ENCODE measurements at places on chromosomes 2 and 18.

- no peak for DNase-seq
Observed at GRCh38 chr2:155215037-155215707, 516.7 kb downstream of the KCNJ3 start.

GRCh38 chr2:184304006-184304405 lies 294.3 kb upstream of the ZNF804A start:
- no peak for DNase-seq

DNA sequence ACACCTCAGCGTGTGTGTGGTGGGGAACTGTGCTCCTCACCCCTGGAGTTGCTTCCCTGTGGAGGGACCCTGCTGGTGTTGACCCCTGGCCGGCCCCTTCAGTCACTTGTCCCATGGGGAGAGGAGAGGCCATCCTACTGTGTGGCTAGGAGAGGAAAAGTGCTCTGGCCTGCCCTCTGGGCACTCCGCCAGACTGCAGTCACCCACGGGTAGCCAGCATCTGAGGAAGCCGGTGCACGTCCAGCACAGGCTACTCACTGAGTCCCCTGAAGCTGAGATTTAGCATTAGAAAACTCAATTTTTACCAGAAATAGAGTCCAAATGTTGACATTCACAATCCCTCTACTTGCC lies 211.5 kb upstream of the RAB6C start:
- no peak for DNase-seq

- DNase-seq = no peak
Observed at GRCh38 chr2:79446313-79446712, 66.5 kb upstream of the CTNNA2 start.

DNA sequence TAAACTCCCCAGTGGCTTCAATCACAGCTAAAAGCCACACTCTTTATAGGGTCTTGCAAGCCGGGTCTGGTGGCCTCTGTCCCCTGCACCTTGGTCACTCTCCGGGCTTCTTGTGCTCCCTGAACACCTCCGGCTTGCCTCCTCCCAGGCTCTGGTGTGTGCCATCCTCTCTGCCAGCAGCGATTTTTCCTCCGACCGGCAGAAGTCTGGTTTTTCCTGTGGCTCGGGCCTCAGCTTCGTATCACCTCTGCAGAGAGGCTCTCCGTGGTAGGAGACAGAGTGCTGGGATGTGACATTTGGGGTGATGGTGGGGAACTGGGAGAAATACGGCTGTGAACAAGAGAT lies 58.8 kb upstream of the HPCAL1 start:
- no peak for DNase-seq

- DNase-seq = no peak
Observed at GRCh38 chr18:79819064-79819967, 21.6 kb downstream of the KCNG2 start.

GRCh38 chr2:3309496-3310355 lies 67.9 kb downstream of the EIPR1 start:
- DNase-seq = no peak

- no peak for DNase-seq
Observed at GRCh38 chr2:162002623-162003235, 71.3 kb downstream of the DPP4 start.

GRCh38 chr2:80169811-80170594 lies 134.5 kb downstream of the LRRTM1 start:
- DNase-seq = no peak

DNA sequence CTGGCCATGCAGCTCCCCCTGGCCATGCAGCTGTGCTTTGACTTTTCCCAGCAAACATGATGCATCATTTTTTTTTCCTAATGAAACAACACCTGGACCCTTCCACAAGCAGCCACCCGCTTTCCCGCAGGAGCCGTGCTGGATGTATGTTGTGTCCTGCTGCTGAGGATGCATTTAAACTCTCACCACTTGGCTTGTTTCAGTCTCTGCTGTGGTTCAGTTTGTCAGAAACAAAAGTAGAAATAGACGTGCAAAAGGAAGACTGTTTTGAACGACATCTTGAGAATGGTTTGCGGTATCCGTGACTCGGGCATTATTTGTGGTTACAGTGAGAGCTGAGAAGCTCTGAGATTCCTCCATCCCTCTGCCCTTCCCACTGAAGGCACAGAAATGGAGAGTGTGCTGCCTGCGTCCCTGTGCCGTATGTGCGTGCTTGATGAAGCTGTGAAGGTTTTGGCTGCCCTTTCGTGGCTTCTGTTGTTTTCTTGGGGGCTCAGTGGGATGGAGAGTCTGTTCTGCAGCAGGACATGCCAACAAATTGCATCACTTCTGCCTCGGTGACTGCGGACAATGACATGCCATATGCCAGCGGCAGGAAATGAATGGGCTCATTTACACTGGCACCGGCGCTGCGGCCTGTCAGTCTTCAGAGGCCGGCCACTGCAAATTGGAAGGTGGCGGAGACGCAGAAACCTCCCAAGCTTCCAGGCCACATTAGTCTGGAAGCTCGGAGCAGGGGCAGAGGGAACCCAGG lies 417.7 kb upstream of the SALL3 start:
- no peak for DNase-seq

GRCh38 chr2:227818675-227819397 lies 5.2 kb downstream of the CCL20 start:
- peak; percentile 34 for DNase-seq

- DNase-seq = no peak
Observed at GRCh38 chr2:234218266-234219045, 168.0 kb downstream of the SPP2 start.

DNA sequence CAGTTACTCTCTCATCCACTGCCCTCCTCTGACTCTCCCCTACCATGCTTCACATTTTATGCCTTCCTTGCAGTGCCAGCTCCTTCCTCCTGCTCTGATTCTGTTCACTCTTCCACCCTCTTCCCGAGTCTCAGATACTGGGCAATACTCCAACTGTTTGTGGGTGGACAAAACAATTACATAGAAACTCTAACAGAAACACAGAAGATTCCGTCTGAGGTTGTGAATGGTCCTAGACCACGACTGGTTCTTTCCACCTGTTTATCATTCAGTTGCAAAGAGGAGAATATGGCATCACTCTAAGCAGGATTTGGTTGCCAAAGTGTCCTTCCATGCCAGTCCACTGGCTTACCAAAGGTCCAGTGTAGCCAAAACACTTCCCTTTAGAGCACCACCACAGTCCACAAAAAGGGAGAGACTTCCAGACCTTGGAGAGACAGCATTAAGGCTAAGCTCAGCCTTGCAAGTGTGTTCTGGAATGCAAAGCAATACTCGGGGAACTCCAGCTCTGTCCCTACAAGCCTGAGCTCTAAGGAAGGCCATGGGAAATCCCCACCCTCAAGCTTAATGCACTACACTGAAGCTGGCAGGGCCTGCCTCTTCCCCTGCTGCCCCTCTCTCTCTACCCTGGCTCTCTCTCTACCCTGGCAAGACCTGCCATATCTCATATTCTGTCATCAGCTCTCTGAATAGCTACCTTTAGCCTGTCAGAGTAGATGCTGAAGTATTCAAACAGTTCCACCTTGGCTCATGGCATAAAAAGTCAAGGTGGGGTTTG lies 33.6 kb upstream of the RND3 start:
- DNase-seq = no peak

GRCh38 chr2:189552991-189553404 lies 27.6 kb downstream of the SLC40A1 start:
- DNase-seq = no peak

GRCh38 chr2:121382744-121383143 lies 97.7 kb upstream of the TFCP2L1 start:
- no peak for DNase-seq

DNA sequence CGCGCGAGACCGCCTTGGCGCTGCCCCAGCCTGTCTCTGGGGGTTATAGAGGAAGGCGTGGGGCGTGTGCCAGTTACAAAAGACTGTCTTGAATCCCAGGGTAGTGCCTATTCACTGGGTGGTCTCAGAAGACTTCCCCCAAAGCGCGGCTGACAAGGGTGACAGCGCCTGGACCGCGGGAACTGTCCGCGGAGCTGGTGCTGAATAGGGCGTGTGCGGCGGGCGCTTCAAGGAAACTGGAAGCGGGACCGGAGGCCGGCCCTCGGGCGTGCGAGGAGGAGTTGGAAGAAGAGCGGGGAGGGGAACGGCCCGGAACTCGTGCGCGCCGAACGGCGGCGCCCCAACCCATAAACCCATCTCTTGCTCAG lies 2.3 kb downstream of the EGR4 start:
- no peak for DNase-seq

DNA sequence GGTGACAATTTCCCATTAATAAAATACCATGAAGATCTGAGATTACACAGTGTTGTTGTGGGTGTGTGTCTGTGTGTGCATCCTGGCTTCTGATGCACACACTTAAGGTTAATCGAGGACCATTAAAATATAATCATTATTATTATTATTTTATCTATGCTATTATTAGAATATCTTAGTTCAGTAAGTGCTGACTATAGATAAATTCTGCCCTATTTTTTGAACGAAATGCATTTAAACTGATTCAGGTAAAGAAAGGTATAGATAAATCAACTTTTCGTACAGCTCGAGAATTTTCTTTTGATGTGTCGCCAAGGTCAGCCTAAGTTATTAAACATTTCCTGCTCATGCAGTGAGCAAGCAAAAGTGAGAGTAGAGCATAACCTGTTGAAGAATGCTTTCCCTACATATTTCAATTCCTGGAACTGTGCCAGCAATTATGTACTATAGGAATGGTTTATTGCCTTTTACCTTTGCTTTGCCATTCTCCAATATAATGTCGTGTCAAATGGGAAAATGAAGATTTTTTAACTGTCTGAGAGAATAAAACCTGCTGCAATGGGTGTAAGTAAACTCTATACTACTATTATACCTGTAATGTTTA lies 25.8 kb downstream of the KCNJ3 start:
- no peak for DNase-seq

DNA sequence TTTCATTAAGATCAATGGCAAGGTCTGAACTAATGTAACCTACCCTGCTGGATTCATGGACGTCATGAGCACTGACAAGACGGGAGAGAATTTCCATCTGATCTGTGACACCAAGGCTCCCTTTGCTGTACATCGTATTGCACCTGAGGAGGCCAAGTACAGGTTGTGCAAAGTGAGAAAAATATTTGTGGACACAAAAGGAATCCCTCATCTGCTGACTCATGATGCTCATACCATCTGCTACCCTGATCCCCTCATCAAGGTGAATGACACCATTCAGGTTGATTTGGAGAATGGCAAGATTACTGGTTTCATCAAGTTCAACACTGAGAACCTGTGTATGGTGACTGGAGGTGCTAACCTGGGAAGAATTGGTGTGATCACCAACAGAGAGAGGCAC lies 82.3 kb upstream of the NDUFV2 start:
- no peak for DNase-seq

DNA sequence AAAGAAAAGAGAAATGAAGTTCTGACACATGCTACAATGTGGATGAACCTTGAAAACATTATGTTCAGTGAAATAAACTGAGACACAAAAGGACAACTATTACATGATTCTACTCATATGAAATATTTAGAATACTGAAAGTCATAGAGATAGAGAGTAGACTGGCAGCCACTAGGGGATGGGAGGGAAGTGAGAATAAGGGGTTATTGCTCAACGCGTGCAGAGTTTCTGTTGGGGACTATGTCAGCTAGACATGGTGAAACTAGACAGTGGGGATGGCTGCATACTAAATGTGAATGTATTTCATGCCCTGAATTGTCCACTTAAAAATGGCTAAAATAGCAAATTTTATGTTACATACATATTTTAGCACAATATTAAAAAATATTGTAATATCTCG lies 108.7 kb upstream of the ATL2 start:
- no peak for DNase-seq

DNA sequence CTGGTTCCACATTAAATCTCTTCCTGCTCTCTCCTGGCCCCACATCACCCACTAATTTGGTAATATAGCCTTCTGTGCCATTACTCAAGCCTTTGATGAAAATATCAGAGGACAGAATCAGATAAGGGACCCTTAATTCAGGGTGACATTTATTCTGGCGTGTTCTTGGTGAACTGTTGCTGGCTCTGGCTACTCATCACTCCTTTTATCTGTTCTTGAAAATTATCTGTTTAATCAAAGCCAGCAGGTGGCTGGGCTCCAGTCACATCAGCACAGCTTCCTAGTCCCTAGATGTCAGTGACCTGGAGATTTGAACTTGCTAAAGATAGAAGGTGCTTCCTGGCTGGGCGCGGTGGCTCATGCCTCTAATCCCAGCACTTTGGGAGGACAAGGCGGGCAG lies 26.9 kb upstream of the SLC35F6 start:
- no peak for DNase-seq

GRCh38 chr18:7683753-7684152 lies 116.6 kb downstream of the PTPRM start:
- no peak for DNase-seq

GRCh38 chr2:65436169-65436823 lies 3.9 kb upstream of the SPRED2 start:
- DNase-seq = peak; percentile 71

DNA sequence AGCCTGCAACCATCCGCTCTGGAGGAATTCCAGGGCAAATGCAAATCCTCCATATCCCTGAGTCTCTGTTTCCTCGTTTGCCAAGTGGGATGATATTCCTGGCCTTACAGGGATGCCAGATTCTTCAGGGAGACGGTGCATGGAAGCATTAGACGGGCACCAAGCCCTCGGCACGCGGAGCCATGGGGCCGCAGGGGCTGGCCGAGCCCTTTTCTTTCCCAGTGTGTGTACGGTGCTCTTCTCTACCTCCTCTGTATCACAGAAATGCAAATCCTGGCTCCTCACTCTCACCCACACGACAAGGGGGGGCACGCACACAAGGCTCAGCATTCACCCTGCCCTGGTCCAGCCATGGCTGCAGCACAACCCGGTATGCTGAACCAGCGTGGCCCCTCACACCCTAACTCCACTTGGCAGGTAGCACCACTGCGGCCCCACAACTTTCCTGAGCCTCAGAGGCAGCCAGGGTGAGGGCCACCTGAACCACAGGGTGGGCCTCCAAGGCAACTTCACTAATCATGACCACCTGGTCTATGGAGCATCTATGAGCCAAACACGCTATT lies 64.1 kb upstream of the SALL3 start:
- DNase-seq = no peak

DNA sequence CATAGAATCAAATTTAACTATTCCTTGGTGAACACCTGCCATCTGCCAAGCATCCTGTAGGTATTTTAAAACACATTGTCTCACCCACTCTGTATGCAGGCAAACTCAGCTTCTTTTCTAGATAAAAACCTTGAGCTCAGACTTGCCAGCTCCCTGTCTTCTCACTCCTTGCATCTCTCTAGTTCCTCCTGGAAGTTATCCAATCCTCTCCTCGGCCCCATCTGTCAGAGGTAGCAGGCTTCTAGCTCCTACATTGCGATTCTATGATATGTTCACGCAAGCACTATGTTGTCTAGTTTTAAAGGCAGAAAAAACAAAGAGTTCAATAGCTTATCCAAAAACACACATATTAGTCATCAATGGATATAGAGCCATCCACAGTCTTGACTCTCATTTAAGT lies 67.0 kb upstream of the APCDD1 start:
- DNase-seq = no peak

GRCh38 chr2:7378591-7378990 lies 461.4 kb downstream of the RNF144A start:
- no peak for DNase-seq

GRCh38 chr2:122233372-122233771 lies 477.9 kb downstream of the TSN start:
- no peak for DNase-seq

DNA sequence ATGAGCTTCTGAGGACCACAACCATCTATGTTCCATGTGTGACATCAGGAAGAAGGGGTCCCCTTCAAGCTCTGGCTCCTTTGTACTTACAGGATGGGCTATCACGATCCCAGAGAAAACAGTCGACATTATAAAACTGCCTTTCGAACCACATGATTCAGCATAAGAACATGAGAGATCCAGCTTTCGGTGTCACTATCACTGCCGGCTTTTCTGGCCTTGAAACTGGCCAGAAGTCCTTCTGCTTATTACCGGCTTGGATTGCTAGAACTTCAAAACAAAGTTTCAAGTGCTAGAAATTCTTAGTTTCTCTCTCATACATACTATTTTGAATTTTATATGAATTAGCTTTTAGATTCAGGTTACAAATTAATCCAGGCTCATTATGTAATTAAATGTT lies 138.9 kb downstream of the PID1 start:
- DNase-seq = no peak
